ENCODE measurements at places on chromosomes 2 and 18. TPM values are rescaled to one million over a fixed set of nuclear protein-coding genes. Genes with fewer than 3 reads are reported as not detected.

Gene ACTG2
- 5,559 TPM for total RNA-seq

Gene SFTPB
- total RNA-seq, result not detected

Gene STARD6
- total RNA-seq, result not detected

Gene UPP2
- total RNA-seq, result not detected

Gene IL1R2
- total RNA-seq, result 10.0 TPM

Gene KATNAL2
- 9.6 TPM for total RNA-seq

Gene TMEM169
- 1.4 TPM for total RNA-seq

Gene UGT1A3
- not detected for total RNA-seq

Gene OSBPL6
- total RNA-seq, result 2.2 TPM

Gene PCARE
- total RNA-seq, result under 0.01 TPM

Gene FEV
- total RNA-seq, result not detected

Gene WIPF1
- total RNA-seq, result 26.3 TPM

Gene UGT1A5
- total RNA-seq, result not detected

Gene DNAH7
- 0.41 TPM for total RNA-seq

Gene SNTG2
- total RNA-seq, result 2.8 TPM

Gene C2orf74
- 36.1 TPM for total RNA-seq

Gene MSH2
- total RNA-seq, result 13.9 TPM

Gene CIB4
- not detected for total RNA-seq

Gene CACNB4
- total RNA-seq, result 2.1 TPM

Gene CDKL4
- total RNA-seq, result 0.54 TPM

Gene TUBA3E
- total RNA-seq, result not detected

Gene KLHL41
- total RNA-seq, result 1.5 TPM

Gene CHRNG
- not detected for total RNA-seq

Gene CCDC74A
- 9.6 TPM for total RNA-seq

All from sigmoid colon (tissue), 7 donors.